SJCRH30 (cell line): ENCODE measurements at places on chromosomes 3 and 15.

GRCh38 chr3:145864336-145864735, 296.6 kb downstream of the PLOD2 start:
- no peak for DNase-seq

GRCh38 chr3:46574881-46575576, 8.9 kb upstream of the LRRC2 start:
- no peak for DNase-seq

DNA sequence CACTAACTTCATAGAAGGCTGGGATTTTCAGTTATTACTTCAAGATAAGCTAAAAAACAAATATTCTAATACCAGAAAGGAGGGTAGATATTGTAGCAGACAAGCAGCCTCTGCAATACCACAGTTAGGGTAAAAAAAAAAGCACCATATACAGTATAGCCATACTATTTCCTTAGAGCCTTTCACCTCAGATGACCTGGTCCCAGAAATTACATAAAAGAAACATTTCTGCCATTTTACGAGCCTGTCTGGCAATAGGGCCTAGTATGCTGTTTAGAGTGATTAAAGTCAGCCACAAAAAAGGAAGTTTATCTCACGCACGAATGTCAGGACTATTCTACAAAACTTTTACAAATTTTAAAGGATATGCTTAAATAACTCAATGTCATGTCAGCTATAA, 1016.6 kb downstream of the PLOD2 start:
- no peak for DNase-seq

- no peak for DNase-seq
Observed at GRCh38 chr15:38781196-38781595, 216.6 kb upstream of the RASGRP1 start.

DNA sequence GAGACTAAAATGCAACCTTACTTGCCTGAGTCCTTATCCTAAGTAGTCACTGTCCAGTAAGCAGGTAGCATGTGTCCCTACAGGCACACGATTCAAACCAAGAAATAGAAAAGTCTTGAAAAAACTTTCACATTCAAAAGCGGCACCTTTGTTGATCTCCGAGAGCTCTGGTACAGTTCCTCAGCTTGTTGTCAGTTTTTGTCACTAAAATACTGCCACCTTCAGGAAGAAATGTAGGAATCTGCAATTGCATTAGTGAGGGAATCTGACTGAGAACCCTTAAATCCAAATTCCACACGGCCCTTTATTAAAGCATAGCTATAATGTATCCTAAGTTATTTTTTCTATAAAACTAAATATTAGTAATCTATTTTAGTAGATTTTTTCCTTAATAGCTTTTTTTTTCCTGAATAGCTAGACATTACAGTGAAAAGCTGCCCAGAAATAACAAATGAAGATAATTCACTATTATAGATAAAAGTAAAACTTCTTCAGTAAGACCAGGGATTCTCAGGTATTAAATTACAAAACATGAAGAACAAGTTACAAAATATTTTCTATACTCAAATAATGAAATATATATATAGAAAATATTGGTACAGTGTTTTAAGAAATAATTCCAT, 44.0 kb downstream of the CCDC54 start:
- peak; percentile 75 for DNase-seq

GRCh38 chr15:48641416-48641815, 4.1 kb downstream of the FBN1 start:
- DNase-seq = no peak

DNA sequence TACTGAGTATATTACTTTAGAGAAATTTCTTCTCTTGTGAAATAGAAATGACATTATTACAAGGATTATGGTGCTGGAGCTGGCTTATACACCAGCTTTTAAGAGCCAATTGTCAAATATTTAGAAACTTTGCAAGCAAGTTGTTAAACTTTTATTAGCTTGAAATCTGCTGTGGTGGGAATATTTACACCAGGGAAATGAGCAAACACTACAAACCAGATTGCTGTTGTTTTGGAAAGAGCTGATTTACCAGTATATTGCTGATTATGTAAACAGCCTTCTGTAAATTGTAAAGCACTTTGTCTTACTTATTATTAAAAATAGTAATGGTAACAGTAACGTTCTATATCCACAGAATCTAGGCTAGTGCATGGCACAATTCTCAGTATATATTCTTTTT, 61.5 kb downstream of the MAP3K13 start:
- DNase-seq = no peak

DNA sequence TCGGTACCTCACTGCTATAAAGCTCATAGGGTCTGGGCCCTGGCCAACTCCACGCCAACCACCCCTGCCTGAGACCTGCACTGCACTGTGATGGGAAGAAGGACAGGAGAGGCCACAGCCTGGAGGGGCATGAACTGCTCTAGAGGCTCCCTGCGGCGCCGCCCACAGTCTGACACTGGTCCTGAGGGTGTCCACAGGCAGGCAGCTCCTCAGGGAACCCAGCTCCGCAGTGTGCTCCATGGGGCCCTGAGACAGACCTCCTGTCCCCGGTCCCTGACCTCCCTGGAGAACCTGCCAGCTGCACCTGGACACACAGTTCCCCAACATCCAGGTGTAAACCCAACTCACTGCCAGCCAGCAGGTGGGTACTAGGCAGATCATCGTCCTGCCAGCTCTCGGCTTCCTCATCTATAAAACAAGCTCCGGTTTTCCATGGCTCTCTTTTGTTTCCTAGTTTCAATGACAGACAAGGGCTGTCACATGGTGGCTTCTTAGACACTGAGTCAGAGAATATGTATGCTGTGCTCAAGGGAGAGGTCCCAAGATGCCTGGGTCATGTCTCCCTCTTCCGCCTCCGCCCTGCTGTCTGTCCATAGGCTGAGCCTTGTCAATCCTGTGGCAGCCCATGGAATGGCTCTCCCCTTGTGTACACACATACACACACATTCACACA, 5.1 kb upstream of the HAPLN3 start:
- no peak for DNase-seq

GRCh38 chr3:69659180-69659910, 79.9 kb upstream of the MITF start:
- DNase-seq = no peak

- DNase-seq = no peak
Observed at GRCh38 chr15:63349156-63349555, 32.5 kb downstream of the CA12 start.

DNA sequence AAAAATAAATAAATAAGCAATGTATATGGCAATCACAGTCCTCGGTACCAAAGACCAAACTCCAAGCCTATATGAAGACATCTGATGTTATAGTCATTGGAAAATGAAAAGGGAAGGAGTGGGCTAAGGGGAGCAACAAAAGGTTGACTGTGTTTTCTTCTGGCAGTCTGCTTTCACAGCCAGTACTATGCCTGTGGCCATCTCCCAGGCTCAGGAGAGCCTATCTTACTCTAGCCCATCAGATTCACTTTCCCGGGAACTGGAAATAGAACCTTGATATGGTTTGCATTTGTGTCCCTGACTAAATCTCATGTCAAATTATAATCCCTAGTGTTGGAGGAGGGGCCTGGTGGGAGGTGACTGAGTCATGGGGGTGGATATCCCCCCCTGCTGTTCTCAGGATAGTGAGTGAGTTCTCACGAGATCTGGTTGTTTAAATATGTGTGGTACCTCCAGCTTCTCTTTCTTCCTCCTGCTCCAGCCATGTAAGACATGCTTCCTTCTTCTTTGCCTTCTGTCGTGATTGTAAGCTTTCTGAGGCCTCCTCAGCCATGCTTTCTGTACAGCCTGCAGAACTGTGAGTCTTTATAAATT, 105.3 kb downstream of the PLCH1 start:
- no peak for DNase-seq

DNA sequence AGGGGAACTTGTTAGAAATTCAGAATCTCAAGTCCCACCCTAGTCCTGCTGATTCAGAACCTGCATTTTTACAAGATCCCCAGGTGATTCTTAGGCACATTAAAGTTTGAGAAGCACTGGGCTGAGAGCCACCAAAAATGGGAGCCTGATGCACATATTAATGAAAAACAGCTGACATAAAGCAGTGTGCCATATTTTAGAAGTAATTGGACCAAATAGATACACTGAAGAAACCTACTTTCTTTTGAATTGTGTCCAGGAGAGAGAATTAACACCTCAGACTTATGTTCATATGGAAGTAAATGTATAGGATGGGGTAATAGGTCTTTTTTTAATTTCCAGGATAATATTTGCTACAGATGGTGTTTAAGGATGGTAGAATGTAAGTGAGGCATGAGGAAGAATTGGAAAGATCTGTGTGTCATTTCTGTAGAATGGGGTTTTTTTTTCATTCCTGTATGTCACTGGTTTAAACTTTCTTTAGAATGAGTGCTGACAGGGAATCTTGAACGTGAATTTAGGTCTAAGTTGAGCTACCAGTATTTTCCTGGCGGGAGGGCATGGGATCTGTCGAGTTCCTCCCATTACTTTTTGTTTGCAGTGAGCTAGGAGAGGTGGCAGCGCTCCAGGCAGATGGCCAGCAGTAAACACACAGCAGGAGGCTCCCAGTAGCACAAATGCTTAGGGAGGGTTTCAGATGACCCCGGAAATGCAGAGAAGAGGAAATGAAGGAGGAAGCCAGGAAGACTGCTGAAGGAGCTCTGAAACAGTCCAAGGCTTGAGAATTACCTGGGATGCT, 185.6 kb downstream of the PLCL2 start:
- peak; percentile 69 for DNase-seq

GRCh38 chr3:40745381-40746106, 220.8 kb downstream of the ZNF621 start:
- DNase-seq = no peak

DNA sequence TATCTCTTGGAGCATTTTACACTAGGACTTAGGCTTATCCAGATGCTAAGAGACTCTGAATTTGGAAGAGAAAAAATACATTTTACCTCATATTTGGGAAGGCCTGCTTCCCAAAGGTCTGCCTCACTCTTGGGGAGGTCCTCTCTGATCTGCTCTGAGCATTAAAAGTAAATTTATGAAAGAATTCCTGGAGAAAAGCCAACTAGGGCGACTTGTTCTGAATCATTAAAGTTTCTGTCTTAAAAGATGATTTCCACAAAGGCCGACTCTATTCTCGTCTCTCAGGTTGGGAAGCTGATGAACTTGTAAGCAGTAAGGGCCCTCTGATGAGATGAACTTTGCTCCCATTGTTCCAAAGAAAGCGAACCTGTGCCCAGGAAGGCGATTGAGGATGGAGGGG, 48.7 kb upstream of the HES1 start:
- no peak for DNase-seq

GRCh38 chr15:96122077-96123027, 208.1 kb upstream of the NR2F2 start:
- DNase-seq = no peak

GRCh38 chr3:43559961-43560360, 61.9 kb downstream of the ANO10 start:
- no peak for DNase-seq

DNA sequence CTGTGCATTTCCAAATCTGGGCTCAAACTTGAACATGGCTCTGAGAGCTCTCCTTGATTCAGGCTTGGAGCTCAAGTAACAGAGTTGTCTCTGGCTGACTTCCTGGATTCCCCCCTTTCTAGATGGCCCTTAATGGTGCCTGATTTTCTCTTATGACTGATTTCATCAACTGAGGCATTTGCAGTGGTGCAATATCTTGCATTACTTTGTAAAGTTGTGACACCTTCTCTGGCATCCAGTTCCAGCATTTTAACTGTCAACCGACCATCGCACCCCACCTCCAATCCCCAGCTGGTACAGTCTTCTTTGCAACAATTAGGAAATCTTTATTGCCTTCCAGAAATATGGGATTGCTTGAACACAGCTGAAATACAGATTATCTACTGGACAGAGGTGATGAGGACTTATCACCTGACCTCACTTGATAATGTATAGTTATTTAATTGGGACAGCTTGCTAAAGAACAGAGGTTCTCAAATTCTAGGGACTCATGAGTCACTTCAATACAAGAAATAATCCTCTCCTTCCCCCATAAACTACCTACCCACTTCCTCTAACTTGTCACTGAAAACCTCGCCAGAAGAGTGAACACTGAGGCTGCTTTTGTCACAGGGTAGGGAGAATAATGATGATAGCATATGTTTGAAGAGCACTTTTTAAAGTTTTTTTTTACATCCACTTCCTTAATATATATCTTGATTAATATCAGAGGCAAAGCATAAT, 41.8 kb downstream of the FILIP1L start:
- peak; percentile 38 for DNase-seq

- DNase-seq = no peak
Observed at GRCh38 chr3:131396170-131396569, 14.6 kb downstream of the NUDT16 start.

GRCh38 chr3:21292971-21293370, 458.0 kb downstream of the ZNF385D start:
- no peak for DNase-seq

DNA sequence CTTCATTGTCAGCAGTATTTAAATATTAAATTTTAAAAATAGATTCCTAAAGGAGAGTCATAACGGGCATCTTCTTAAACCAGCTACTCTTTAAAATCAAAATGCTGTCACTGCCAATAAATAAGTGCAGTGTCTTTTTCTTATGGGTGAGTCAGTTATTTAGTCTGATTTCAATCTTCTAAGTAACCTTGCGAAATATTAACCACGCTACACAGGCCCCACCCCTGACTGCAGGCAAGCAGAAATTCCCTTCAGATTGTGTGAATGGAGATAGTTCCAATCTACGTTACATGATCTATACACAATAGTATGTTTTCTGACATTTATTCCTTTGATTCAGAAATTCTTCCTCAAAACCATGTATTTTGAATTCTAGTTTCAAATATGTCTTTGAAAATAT, 141.5 kb downstream of the GADL1 start:
- DNase-seq = no peak

- no peak for DNase-seq
Observed at GRCh38 chr3:136624894-136625815, 127.0 kb downstream of the STAG1 start.

DNA sequence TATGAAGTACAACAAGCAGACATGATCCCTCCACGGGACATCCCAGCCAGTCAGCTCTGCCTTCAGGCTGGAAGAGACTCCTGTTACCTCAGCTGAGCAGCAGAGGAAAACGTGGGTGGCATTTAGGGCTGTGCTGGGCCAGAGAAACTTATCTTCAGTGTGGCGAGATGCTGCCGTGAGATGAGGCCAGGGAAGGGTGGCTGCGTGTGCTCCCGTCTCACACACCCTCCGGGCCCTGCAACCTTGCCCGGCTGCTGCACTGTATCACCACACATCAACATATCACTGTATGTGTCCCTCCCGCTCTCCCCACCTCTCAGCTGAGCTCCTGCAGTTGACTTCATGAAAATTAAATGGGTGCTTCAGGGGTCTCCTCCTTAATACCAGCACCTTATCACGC, 23.4 kb downstream of the BMF start:
- DNase-seq = peak; percentile 74

GRCh38 chr3:187572441-187572840, 97.8 kb downstream of the SST start:
- no peak for DNase-seq

- no peak for DNase-seq
Observed at GRCh38 chr3:14343338-14344112, 58.9 kb upstream of the SLC6A6 start.

DNA sequence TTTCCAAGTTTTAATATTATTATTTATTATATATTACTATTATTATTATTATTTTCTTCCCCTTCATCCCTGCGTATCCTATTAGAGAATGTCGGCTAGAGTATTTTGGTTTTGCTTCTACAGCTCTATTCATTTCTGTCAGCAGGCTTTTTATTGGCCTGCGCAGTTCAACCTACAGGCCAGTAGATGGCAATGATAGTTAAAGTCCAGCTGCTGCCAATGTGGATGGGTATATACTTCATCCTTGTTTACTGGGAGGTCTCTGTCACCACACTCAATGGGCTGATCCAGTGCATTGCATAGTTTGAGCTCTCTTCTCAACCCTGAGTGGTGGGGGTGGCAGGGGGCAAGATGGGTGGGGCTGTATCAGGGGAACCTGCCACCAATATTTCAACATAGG, 799.8 kb downstream of the NSUN3 start:
- DNase-seq = peak; percentile 68
